ENCODE measurements at places on chromosomes 6 and 20.

DNA sequence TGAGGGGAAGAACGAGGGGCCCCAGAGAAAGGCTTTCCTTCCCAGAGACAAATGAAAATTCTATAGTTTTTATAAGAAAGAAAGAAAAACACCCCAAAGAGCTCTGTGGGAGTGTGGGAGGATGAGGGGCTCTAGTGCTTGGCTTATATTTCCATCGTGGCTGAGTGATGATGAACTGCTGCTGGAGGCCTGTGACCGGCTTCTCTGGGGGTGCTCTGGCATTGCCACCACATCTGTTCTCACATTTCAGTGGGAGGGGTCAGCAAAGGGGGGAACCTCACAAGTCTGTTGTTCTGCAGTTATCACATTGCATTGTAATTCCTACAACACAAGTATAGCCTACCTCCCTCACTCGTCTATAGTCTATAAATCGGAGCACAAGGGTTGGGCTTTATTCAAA lies 67.6 kb upstream of the BACH2 start:
- DNase-seq = no peak

GRCh38 chr6:134472661-134473060 lies 154.7 kb upstream of the SGK1 start:
- no peak for DNase-seq

GRCh38 chr6:40802481-40802880 lies 215.3 kb upstream of the LRFN2 start:
- DNase-seq = no peak

DNA sequence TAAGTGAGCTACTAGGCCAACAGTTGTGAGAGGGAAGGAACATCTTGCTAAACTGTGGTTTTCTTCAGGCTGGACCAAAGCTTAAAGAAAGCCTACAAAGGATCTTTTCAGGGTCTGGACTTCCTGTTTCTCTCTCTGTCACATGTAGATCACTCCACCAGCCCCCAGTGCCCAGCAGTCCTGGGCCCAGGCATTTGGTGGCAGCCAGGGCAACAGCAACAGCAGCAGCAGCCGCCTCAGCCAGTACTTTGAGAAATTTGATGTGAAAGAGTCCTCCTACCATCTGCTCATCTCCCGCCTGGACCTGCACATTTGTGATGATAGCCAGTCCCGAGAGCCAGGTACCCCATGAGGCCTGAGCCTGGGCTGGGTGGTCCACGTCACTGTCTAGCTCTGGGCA lies 44.1 kb downstream of the BLTP3A start:
- DNase-seq = no peak

GRCh38 chr6:136710877-136711552 lies 81.3 kb downstream of the MAP3K5 start:
- DNase-seq = no peak

GRCh38 chr6:166268431-166268830 lies 39.8 kb downstream of the PRR18 start:
- DNase-seq = no peak

- no peak for DNase-seq
Observed at GRCh38 chr6:121479486-121480098, 44.1 kb downstream of the GJA1 start.

GRCh38 chr6:35377002-35377401 lies 34.6 kb downstream of the PPARD start:
- DNase-seq = no peak

- DNase-seq = no peak
Observed at GRCh38 chr6:75689576-75689975, 59.5 kb upstream of the MYO6 start.

DNA sequence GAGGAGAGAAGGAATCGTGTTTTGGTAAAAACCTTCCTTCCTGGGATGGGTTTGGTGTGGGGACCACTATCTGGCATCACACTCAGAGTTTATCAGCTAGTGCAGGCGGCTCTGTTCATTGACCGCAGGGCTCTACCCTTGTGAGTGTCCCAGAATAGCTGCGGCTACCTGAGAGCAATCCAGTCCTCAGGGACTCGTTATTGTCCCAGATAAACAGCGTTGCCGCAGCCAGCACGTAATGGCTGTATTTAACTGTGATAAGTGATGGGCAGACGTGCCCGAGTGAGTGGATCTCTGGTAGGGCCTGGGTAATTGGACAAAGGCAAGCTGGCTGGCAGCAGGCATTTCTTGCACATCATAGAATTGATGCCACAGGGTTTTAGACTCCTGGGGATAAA lies 163.3 kb downstream of the SOBP start:
- no peak for DNase-seq

Data from stimulated activated CD4-positive, alpha-beta T cell treated with anti-CD3 and anti-CD28 coated beads, Interleukin-1b, Interleukin-23, amount 100 ng/mL, for 24 hours (primary cell).